OCI-LY7 (cell line): ENCODE measurements at places on chromosomes 5 and 9. TPM values are rescaled to one million over a fixed set of nuclear protein-coding genes. Genes with fewer than 3 reads are reported as not detected.

- no peak for DNase-seq
Measured at GRCh38 chr5:82942083-82942881, 134.9 kb downstream of the TMEM167A start.

DNA sequence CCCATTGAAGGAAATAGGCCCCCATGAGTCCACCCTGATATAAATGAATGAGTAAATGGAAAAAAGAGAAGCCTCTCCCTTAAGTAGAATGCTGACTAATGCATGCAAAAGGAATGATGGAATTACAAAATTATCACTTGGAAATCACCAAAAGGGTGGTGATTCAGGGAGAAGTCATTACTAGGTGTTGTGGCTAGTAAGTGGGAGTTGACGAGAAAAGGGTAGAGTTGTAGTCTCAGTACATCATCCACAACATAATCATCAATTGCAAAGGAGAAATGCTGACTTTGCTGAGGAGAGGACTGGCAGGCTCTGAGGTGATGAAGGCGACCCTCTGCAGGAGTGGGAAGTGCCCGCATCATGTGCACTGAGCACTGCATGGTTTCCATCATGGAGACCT, 201.5 kb upstream of the S1PR3 start:
- DNase-seq, result no peak

DNA sequence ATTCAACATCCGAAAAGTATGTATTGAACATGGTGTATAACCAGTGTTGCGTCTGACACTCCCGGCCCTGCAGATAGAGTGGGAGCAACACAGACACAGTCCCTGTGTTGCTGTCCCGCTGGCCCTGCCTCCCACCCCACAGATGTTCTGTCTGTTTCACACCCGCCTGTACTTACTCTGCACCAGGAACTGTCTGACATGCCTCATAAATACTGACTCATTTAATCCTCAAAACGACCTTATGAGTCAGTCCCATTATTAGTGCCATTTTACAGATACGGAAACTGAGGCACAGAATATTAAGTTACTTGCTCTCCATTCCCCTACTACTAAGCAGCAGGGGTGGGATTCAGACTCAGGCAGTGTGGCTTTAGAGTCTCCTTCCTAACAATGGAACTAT, 109.8 kb upstream of the NFIL3 start:
- no peak for DNase-seq

DNA sequence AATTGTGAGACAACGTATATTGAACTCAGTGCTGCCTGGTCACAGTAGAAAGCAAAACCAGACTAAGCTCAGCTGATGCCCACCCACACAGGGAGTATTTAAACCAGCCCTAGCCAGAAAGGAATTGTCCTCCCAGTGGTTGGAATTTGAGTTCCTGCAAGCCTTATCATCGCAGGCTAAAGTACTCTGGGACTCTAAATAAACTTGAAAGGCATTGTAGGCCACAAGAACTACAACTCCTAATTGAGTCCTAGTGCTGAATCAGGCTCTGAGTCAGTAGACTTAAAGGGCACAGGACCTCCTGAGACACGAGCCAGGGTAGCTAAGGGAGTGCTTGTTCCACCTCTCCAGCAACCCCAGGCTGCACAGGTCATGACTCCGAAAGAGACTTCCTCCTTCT, 171.4 kb downstream of the MCTP1 start:
- DNase-seq, result no peak

GRCh38 chr5:644509-644908, 32.4 kb downstream of the CEP72 start:
- DNase-seq, result no peak

DNA sequence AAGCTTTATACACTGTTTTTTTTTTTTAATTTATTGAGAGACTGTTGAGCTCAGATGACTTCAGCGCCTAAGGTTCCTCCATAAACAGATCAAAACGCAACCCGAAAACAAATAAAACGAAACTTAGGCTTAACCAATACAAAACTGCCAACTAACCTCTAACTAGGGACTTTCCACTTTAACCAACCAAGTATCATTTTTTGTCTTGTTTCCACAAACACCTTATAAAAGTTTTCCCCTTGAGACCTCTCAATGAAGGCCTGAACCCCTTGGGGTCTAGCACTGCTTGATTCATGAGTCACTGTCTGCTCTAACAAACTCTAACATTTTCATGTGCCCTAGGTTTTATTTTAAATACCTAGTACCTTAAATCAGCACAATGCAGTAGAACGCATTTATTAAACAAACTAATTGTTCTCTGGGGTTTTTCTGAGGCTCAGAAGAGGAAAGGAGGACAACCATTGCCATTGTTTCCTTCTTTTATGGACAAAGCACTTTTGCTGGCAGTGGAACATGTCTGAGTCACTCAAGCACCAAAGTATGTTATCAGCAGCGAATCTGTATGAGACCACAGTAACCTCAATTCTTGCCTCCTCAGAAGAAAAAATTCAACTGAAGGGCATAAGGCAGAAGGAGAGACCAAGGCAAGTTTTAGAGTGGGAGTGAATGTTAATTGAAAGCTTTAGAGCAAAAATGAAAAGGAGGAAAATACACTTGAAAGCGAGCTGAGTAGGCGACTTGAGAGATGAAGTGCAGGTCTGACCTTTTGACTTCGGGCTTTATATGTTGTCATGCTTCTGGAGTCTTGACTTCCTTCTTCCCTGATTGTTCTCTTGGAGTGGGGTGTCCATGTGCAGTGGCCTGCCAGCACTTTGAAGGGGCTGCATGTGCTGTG, 97.7 kb upstream of the HCN1 start:
- no peak for DNase-seq

DNA sequence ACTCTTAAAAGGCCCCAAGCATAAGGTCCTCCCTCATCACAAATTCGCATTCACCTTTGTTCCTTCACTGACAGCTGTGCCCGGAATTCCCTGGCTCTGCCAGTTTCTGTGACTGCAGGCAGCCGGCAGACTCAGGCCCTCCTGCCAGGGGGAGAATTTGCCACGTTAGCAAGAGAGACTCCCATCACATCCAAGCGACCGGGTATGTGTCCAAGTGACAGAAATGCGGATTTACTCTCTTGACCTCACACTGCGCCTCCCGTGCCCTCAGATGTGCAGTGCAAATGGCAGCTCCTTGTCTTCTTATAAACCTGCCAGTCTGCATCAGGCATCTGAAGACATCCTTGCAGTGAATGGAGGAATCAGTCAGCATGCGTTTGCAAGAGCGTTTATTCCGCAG, 187.1 kb upstream of the WWC1 start:
- no peak for DNase-seq

GRCh38 chr9:88991066-88992034, at the start of gene S1PR3:
TSS of gene S1PR3 (plus strand) at chr9:88991468. CDS start at chr9:89001201, 9,733 bp downstream.
- peak; percentile 17 for DNase-seq

- no peak for DNase-seq
Measured at GRCh38 chr5:171498166-171498565, 78.7 kb downstream of the FGF18 start.

- DNase-seq, result no peak
Measured at GRCh38 chr9:98864281-98865174, 57.1 kb downstream of the GALNT12 start.

DNA sequence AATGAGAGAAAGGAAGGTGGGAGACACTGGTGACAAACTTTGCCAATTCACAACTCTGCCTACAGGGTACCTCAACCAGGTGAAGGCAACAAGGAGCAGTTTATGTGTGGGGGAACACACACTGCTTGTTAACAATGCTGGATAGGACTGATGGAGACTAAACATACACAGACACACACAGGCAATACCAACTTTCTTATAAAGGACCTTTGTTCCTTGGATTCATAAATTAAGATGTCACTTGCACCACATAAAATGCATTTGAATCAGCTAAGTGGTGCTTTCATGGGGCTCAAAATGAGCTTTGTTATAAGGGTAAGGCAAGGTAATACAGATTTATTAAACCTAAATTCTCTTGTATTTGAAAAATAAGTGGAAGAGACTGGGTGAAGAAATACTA, 4.0 kb downstream of the TSTD2 start:
- DNase-seq, result no peak

DNA sequence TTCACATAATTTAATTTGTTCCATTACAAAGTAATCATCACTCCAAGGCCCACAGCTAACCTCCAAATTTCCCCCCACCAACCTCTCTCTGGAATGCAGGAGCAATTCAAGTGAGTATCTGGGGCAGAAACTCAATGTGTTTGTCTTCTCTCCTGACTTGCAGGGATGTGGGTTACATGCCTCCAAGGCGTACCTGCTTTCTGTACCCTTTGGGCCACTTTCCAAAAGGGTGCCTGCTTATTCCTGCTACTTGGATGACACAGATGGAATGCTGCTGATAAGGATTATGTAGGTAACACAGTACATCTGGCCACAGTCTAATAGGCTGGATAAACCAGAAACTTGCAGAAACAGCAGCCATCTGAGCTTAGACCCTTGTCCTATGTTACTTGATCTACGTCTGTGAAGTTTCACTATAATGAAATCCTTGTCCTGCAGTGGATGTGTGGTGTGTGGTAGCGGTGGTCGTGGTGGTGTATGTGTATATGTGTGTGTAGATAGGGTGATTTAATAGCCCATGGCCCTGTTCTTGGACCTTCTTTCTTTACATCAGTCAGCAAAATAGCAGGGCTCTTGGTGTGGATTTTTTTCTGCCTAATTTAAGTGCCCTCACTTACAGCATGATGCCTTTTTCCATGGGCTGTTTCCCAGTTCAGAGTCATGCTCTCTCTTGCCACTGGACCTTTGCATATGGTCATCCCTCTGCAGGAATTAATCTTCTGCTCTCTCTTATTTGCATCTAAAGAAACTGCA, 175.9 kb downstream of the ZDHHC21 start:
- DNase-seq, result no peak

Gene REEP2
- total RNA-seq, result 5.1 and 6.5 TPM in 2 replicates

Gene NR2F1-AS1
- not detected in 2 replicates for total RNA-seq

Gene BHMT2
- not detected in 2 replicates for total RNA-seq

Gene MARCOL
- not detected in 2 replicates for total RNA-seq

Gene TENT4A
- total RNA-seq, result 46.1 and 53.5 TPM in 2 replicates

Gene BARHL1
- total RNA-seq, result not detected in 2 replicates

Gene CARD9
- 1.7 and 2.1 TPM in 2 replicates for total RNA-seq
